Foreskin keratinocyte (primary cell): ENCODE measurements at places on chromosomes 2 and 18. TPM values are rescaled to one million over a fixed set of nuclear protein-coding genes. Genes with fewer than 3 reads are reported as not detected.

Gene ST6GAL2
- 0.03 and 0.04 TPM in 2 replicates for total RNA-seq

Gene MROH2A
- total RNA-seq: 0.11 and 0.31 TPM in 2 replicates

Gene MOGAT1
- not detected in 2 replicates for total RNA-seq

Gene EPHA4
- total RNA-seq: 0.48 and 1.0 TPM in 2 replicates

Gene MOCOS
- total RNA-seq: 1.6 and 5.0 TPM in 2 replicates

Gene C2orf80
- not detected in 2 replicates for total RNA-seq

Gene EMILIN1
- 0.37 and 0.39 TPM in 2 replicates for total RNA-seq

Gene CDK15
- 0.14 and 0.28 TPM in 2 replicates for total RNA-seq

Gene FBXO11
- total RNA-seq: 46.1 and 46.2 TPM in 2 replicates

Gene STPG4
- 0.07 TPM in 1 of 2 replicates, not detected in the other for total RNA-seq

Gene ALK
- not detected in 2 replicates for total RNA-seq

Gene SERPINB12
- total RNA-seq: 0.07 and 0.10 TPM in 2 replicates

Gene HRH4
- total RNA-seq: 0.04 TPM in 1 of 2 replicates, not detected in the other

Gene DCC
- not detected in 2 replicates for total RNA-seq

Gene C18orf54
- 12.5 and 15.3 TPM in 2 replicates for total RNA-seq

Gene MDH1B
- 0.48 and 0.56 TPM in 2 replicates for total RNA-seq

Gene SCYGR4
- not detected in 2 replicates for total RNA-seq

Gene L3MBTL4
- 0.68 and 1.0 TPM in 2 replicates for total RNA-seq

Gene ATP6V1C2
- 0.07 TPM in 2 replicates for total RNA-seq

Gene FAM237A
- not detected in 2 replicates for total RNA-seq

Gene SLC4A3
- 14.4 and 17.1 TPM in 2 replicates for total RNA-seq

Gene DOCK10
- total RNA-seq: 8.7 and 9.8 TPM in 2 replicates

Gene ETAA1
- 14.6 and 15.5 TPM in 2 replicates for total RNA-seq

Gene DNAJB2
- total RNA-seq: 27.9 and 39.2 TPM in 2 replicates

Gene MORN2
- total RNA-seq: 17.3 and 20.5 TPM in 2 replicates

Gene STON1
- total RNA-seq: 0.67 and 0.99 TPM in 2 replicates

Gene TWIST2
- total RNA-seq: 24.1 and 27.8 TPM in 2 replicates

Gene ERICH2
- total RNA-seq: 1.3 and 2.5 TPM in 2 replicates

Gene REG1A
- not detected in 2 replicates for total RNA-seq

Gene SLC9A4
- total RNA-seq: not detected in 2 replicates

Gene KLHL30
- total RNA-seq: not detected in 2 replicates

Gene HOXD8
- total RNA-seq: 6.5 and 10.8 TPM in 2 replicates

Gene CRYGC
- total RNA-seq: not detected in 2 replicates

Gene IL36RN
- 0.67 and 0.88 TPM in 2 replicates for total RNA-seq

Gene ERMN
- total RNA-seq: not detected in 2 replicates

Gene KLHL14
- not detected in 2 replicates for total RNA-seq

Gene FER1L5
- total RNA-seq: 0.18 and 0.20 TPM in 2 replicates

Gene PJVK
- total RNA-seq: 0.81 and 2.0 TPM in 2 replicates

Gene MRO
- not detected in 2 replicates for total RNA-seq

Gene DSG3
- total RNA-seq: 73.1 and 102 TPM in 2 replicates

Gene REEP1
- 0.11 and 0.14 TPM in 2 replicates for total RNA-seq
